Mucosa of gallbladder (tissue), 1 donor: ENCODE measurements at places on chromosomes 3 and 15.

DNA sequence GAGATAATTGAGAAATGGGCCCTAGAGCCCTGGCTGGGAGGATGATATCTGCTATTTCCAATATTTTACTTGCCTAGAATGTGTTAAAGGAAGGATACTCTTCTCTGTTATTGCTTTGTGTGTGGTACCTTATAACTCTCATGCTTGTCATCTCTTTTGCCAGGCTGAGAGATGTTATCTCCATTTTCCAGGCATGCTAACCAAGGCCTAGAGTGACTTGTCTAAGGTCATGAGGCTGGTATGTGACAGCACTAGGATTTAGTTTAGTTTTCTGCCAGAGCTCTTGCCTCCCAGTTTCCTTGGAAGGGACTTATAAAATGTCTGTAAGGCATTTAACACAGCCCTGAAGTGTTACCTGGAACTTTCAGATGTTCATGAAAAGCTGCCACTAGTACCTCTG is 1.4 kb downstream of the CLK3 start:
- DNase-seq = no peak

- no peak for DNase-seq
These were observed 30.3 kb downstream of the IP6K1 start for GRCh38 chr3:49756036-49756435.

- DNase-seq = no peak
These were observed 21.6 kb upstream of the PLXNA1 start for GRCh38 chr3:126961191-126961790.

- no peak for DNase-seq
These were observed 191.6 kb upstream of the MEIS2 start for GRCh38 chr15:37291920-37292319.

DNA sequence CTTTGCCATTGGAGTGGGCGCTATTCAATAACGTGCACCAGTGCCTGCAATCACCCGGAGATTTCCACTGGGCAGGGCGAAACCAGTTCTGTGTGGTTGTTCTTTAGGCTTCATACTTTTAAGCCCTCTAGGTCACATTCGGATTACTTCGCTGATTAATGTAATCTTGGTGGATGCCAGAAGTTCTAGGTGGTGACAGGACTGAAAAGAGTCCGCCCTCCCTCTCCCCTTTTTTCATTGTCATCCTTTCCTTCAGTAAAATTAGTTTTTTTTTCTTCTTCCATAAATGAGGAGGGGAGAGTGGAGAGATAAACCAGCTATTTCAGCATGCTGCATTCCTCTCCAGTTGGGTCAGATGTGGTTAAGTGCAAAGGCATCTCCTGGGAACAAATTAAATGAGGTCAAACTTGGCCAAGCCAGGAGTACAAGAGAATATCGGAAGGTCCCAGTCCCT is 2.3 kb upstream of the SLC2A2 start:
- peak; percentile 14 for DNase-seq

DNA sequence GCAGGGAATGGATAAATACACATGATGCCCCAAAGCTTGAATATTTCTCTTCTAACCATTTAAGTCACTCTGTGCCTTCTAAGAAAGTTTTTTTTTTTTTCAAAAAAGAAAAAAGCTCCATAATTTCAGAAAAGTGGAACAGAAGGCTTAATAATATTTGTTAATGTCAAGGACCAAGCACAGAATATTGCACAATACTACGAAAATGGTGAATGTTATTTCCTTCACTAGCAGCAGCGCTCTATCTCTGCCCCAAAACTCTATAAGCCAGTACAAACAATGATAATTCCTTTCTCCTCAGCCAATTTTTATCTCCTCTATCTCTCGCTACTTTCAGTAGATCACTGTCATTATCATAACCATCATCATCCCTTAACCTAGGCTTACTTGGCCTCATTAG is 72.7 kb downstream of the FEZF2 start:
- DNase-seq = no peak

DNA sequence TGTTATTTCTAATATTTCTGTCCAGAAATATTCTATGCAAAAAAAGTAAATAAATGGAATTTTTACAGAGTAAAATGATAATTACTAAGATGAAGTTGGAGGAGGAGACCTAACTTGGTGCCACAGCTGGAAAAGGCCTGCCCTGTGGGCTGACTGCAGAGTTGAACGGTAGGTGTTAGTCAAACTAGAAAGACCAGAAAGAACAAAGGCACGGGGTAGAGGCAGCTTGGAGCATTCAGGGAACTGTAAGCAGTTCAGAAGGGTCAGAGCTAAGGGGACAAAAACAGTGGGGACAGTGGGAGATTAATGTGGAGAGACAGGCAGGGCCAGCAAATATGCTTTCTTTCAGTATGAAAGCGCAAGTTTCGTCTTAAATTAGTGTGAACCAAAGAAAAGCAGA is 39.3 kb upstream of the PTPRG start:
- DNase-seq = no peak

DNA sequence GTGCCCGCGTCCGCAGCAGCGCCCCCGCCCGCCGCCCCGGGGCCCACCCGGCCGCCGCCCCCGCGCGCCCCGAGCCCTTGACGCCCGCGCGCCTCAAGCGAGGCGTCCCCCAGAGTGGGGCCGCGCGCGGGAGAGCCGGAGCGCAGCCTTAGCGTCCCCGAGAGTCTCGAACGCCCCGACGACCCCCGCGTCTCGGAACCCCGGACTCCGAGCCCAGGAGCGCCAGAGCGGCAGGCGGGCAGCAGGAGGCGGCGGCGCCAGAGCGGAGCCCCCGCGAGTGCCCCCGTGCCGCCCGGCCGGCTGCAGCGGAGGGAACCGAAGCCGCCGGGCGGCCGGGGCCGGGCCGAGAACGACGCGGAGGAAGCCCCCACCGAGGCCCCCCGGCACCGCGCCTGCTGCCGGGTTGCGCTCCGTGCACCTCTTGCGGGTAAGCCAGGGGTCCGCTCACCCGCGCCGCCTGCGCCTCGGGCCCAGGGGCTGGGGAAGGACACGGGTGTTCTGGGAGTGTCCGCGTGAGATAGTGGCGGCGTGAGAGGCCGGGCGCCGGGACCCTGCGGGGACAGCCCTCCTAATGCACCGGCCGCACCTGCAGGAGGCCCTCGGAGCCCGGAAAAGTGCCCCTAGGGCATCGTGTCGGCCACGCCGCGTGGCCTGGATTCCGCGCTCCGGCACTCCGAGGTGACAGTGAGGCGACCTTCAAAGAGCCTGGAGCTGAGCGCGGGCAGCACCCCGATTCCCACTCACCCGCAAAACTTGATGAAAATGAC is 52.0 kb upstream of the ULK4 start:
- DNase-seq = peak; percentile 11

- DNase-seq = no peak
These were observed 13.7 kb downstream of the FOXB1 start for GRCh38 chr15:60017538-60018520.

GRCh38 chr15:85168642-85169173 is 187.1 kb downstream of the PDE8A start:
- DNase-seq = peak; percentile 19

DNA sequence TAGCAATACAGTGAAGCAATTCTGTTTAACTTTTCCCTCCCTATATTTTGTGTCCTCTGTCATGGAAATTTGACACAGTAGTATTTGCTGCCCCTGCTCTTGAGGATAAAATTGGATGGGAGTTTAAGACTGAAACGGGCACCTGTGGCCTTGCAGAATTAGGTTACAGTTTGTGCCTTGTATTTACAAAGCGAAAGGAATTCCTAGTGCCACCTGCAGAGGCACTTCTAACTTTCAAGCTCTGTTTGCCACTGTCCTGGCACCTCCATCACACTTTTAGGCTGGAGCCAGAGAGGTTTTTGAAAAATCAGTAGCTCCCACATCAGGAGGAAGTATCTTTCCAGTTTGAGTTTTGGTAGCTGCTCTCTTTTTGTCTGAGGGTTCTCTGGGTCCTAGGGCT is 39.5 kb downstream of the CD86 start:
- DNase-seq = no peak

DNA sequence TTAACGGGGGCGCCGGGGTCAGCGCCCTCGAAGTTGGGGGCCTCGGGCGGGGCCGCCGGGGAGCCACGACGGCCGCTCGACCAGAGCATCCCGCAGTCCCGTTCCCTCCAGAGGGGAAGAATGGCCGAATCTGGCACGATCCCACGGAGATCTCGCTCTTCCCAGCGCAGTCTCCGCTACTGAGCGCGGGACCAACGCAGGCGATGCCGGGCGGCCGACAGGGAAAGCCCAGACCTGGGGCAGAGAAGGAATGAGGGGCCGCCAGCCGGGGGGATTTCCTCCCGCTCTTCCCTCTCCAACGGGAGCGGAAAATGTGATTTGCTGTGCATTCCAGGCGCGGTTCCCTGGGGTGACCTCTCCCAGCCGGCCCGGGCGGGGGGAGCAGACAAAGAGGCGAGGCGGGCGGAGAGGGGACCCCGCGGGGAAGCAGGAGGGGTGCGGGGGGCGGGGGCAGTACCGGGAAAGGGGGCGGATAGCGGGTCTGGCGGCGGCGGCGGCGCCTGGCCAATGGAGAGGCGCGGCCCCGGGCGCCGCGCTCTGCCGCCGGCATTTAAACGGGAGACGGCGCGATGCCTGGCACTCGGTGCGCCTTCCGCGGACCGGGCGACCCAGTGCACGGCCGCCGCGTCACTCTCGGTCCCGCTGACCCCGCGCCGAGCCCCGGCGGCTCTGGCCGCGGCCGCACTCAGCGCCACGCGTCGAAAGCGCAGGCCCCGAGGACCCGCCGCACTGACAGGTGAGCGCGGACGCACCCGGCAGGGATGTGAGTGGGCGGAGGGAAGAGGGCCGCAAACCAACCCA is at the start of gene GREM1:
Gene GREM1 (plus strand): TSS at position 579 of the 801 bp plus-strand sequence. CDS start 12,687 bp downstream, outside the sequence.
- DNase-seq = no peak

DNA sequence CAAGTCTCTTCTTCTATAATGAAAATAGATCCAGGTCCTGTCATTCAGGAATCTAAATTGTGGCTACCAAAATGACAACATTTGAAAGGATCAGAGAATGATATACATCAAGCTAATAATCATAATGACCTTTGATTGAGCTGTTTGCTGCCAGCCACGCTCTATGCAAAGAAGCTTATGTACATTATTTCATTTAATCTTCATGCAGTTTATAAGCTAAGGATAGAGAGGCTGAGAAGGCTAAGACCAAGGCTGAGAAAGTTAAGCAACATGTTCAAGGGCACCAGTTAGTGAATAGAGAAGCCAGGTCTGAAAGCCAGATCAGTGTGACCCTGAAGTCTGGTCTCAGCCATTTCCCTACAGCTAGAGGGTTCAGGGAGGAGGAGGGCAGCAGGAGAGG is 29.4 kb downstream of the PAQR5 start:
- no peak for DNase-seq

GRCh38 chr3:72446218-72447058 is 401.8 kb downstream of the SHQ1 start:
- DNase-seq = no peak

DNA sequence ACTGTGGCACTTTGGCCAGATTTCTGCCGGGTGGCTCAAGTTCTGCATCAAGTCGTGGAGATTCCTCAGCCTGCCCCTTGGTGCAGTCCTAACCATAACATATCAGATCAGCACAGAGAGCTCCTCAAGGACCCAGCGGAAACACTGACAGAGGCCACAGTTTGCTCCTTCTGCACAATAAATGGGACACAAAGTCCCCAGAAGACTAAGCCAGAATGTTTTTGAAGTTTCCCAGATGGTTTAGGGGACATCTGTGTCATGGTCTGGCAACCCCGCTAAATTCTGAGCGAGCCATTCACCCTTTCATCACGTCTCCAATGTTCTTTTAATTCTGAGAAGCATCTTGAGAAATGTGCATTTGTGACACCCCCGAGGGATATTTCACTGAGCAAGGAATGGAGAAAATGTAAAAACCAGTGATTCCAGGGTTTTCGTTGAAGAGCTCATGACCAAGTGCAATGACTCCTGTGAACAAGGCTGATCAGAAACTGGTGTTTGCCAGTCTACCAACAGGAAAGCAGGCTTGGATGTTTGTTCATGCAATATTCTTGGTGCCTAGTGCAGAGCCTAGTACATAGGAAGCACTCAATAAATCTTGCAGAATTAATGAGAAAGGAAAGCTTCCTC is 64.8 kb upstream of the LMCD1 start:
- DNase-seq = no peak

- DNase-seq = no peak
These were observed 9.3 kb downstream of the VEPH1 start for GRCh38 chr3:157493627-157494550.

DNA sequence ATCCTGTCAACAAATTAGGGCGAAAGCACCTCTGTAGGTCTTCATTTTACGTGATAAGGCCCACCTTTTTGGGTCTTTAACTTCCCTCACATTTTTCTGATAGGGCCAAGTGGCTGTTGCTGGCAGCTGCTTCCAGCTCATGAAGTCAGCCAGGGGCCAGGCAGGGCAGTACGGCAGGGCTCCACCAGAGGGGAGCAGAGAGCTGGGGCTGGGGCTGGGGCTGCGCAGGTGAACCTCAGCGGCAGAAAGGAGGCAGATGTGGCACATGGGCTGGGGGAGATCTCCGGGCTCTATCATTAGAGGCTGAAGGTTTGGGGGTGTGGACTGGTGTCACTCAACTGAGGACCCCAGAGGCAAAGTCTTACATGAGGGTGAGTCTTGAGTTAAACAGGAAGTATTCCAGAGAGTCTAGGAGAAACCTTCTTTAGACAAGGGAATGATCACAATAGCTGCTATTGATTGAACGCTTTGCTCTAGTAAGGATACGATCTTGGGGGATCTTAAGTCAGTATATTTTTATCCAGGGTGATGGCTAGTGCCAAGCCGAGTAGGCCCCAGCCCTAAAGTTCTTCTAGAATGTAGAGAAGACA is 62.8 kb upstream of the MEX3B start:
- peak; percentile 73 for DNase-seq

- DNase-seq = no peak
These were observed 46.7 kb downstream of the NKIRAS1 start for GRCh38 chr3:23869977-23870662.

GRCh38 chr3:43400781-43401730 is 114.7 kb downstream of the SNRK start:
- no peak for DNase-seq

GRCh38 chr15:48458876-48459275 is 127.6 kb downstream of the DUT start:
- DNase-seq = no peak

DNA sequence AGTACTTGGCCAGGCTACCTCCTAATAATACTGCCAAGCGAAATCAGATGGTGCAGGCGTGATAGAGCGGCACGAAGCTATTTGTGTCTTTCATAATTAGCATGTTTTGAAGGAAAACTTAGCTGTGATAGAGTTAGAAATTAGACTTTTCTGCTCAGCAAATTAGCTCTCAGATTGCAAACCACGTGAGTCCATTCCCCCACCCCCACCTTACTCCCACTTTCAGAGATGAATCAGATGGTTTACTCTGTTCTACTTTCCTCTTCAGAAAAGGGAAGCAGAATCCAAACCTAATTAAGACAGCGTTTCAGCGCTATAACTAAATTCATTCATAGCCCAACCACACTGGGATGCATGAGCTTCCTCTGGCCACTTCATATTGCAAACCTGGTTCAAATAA is 214.6 kb downstream of the SLCO3A1 start:
- no peak for DNase-seq

DNA sequence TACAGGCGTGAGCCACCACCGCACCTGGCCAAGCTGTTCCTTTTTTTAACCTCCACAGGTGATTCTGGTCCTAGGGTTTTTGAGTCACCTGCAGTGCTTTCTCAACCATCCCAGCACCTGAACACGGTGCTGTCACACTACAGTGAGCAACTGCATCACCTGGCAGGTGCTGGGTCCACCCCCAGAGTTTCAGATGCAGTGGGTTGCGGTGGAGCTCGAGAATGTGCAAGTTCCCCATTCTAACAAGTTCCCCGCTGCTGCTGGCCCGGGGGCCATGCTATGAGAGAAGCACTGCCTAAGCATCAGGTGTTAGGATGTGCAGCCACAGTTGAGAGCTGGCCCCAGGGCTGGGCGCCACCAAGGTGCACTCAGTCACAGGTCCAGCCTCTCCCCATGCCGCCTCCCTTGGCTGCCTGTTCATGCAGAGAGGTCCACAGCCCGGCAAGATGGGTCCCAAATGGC is 18.0 kb downstream of the ISG20 start:
- DNase-seq = no peak

GRCh38 chr3:141389703-141390102 is 21.4 kb downstream of the ZBTB38 start:
- no peak for DNase-seq
